ENCODE measurements at places on chromosomes 7 and 10.

- DNase-seq: peak; percentile 12
Observed at GRCh38 chr10:76640806-76641205, 996.8 kb downstream of the KCNMA1 start.

DNA sequence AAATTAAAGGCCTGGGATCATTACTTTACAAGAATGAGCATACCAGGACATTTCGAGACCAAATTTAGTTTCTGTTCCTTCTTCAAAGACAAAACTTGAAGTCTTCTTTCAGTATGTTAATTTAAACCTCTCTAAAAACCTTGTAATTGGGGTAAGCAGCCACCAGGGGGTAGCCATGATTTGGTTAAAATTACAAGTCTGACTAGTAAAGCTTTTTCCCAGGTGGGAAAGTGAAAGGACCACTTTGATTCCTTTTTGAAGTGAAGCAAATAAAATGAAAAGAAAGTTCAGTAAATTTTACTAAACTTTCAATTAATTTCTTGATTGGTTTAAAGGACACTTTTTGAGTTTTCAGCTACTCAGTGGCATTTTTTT lies 294.3 kb downstream of the BBS9 start:
- DNase-seq: peak; percentile 33

- DNase-seq: no peak
Observed at GRCh38 chr10:54282012-54282411, 519.0 kb downstream of the PCDH15 start.

DNA sequence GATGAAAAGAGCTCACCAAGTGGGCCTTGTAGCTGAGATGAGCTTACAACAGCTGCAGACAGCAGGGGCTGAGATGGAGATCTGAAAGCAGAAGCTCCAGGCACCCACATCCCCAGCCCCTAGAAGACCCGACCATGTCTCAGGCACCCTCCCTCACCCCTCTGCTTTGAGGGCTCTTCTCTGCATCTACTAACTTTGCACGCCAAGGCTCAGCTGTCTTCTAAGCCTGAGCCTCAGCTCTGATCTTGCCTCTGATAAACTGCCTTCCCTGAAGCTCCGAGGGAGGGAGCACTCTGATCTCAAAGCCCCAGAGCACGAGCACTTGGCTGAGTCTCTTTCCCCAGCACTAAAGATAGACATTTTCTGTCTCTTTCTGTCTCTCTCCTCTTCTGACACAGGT lies 42.0 kb downstream of the ANXA8 start:
- no peak for DNase-seq

DNA sequence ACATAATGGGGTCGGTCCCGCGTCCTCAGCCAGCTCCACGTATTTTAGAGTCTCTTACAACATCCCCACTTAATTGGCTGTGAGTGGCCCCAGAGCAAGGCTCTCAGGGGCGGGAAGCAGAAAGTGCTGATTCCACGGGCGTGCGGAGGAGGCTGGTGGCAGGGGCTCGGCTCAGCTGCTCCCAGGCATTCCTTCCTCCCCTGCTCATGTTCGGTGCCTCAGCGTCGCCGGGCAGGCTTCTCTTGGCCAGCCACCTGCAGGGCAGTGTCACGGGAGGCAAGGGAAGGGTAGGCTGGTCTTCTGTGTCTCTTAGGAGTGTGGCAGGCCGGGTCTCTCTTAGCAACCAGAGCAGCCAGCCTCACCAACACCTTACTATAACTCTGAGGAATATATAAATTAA lies 33.8 kb downstream of the IL15RA start:
- DNase-seq: no peak

GRCh38 chr7:23422909-23423308 lies 47.4 kb downstream of the IGF2BP3 start:
- no peak for DNase-seq

DNA sequence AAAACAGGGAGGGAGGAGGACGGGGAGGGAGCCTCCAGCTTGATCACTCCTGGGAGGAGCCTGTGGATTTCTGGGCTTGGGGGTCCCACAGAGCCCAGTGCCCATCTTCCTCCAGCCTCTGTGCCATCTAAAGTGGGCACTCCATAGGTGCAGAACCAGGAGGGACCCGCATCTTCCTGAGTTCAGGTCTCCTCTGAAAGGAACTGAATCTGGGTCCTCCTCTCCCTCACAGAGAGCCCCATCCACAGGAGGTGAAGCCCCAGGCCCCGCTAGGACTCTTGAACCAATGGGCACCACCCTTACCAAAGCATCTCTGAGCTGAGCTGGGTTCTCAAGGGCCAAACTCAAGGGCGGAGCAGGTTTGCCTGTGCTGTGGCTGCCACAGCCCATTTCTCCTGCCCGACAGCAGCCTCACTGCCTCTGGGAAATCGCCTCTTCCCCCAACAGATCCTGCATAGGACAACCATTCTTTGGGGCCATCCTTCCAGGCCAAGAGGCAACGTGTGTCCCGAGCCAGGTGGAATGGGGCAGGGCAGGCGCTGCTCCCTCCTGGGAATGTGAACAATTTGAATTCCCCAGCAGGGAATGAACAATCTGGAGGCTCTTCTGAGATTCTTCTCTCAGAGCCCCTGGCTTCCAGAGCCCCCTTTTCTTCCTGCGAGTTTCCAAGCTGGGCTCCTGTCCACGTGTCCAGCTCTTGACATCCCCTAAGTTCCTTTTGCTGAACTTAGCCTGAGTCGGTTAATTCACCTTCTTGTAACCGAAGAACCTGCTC lies 411.0 kb upstream of the FOXK1 start:
- no peak for DNase-seq

DNA sequence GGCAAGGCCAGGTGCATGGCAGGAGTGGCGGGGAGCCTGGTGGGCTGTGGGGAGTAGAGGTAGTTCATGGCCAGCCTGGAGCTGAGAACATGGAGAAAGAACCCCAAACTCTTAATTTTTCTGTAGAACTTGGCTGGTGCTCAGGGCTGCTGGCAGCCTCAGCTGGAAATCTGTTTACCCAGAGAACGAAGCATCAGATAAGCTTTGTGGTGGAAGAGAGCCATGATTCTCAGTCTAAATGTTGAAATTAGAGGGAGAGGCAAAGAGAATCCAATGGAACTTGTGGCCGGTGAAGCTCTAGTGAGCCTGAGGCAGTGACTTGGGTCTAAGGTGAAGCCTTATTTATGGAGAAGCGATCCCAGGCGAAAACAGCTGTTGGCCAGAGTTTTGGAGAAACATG lies 126.4 kb downstream of the CCDC3 start:
- DNase-seq: no peak

DNA sequence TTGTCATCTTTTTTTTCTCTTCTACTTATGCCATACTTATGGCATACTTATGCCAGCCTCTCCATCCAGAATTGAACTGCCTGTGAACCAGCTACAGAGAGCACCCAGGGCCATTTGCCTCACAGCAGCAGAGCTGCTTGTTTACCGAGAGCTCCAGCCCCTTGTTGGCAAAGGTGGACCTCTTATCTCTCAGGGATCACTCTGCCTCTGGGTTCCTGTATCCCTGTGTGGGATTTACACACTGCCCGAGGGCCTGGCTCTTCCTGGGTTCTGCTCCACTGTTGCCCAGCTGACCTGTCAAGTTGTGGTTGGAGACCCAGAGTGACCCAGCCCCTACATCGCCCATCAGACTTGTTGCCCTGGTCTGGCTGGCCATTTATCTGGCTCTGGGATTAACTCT lies 22.3 kb downstream of the MRPS33 start:
- no peak for DNase-seq

DNA sequence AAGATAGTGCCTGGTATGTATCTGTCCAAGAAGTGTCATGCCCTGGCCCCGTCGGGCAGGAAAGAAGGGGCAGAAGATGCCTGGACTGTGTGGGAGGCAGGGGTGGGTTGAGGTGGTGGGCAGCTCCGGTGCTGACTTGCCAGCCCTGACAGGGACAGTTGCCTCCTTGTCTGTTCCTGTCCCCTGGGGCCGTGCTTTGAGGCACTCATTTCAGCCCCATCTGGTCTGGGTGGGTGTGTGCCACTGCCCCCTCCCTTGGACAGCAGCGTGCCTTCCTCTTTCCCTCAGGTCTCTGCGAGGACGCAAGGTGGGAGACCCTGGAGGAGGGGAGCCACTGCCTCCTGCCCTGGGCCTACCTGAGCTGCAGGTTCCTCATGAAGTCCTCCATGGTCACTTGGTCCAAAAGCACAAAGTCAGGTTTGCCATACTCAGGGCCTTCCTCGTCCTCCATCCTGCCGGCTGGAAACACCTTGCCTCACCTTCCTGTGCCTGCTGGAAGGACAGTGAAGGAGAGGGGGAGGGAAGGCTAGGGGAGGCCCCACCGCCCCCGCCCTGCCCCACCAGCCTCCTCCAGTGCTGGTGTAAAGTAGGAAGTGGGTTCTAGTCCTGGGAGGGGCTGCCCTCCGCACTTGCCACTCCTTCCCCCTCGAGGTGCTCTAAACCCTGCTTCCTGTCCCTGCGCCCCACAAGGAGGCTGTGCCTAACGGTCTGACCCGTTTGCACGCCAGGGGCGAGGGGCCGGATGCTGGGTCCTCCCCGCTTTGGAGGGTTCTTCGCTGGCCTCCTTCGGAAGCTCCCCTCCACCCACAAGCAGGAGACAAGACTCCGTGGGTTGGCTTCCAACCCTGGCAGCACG lies at the start of gene MYO1G:
Gene MYO1G, minus strand, starts transcription at position 505 of the 856 bp plus-strand sequence. Its CDS starts 54 bp downstream, at position 451.
- no peak for DNase-seq

GRCh38 chr7:117427258-117427701 lies at the start of gene ASZ1:
Gene ASZ1, minus strand, starts transcription at chr7:117427493. Its CDS starts 33 bp downstream, at chr7:117427460.
- no peak for DNase-seq

DNA sequence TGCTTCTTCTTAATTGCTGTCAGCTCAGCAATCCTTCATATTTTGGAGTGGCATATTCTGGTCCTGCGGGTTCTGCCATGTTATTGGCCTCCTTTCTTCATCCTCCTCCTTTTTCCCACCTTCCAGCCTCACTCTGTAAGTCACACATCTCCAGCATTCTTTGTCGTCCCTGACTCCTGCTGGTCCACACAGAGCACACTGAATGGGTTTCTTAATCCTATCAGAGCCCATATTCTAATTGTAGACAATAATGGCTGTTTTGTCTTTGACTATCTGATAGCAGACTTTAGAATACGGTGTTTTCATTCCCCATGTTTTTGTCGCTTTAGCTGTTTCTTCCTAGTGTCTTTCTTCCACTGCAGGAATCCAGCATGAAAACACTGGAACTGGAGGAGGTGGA lies 389.6 kb downstream of the REEP3 start:
- DNase-seq: no peak

DNA sequence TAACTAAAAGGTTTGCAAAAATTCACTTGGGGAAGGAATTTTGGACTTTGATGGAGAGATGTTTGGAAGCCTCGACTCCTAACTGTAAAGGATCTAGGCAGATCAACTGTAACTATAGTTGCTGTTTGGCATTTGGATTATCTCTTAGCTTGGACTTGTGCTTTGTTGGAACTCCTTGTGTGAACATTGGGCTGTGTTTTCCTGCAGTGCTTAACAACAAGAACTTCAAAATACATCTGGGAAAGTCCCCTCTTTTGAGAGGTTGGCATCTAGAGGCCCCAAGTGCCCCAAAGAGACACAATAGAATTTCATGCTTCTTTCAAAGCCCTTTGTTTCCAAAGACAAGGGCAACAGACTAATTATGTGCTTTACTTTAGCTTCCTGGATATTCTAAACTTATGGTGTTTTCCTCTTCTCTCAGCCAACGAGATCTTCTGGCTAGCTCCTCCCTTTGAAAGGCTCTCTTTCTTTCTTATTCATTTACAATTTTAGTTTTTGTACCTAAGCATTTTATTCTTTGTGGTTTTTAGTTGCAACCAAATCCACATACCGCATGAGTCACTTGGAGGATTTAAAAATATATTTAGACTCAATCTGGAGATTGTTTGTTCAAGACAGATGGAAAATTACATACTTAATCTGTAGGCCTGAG lies 11.6 kb downstream of the ABCA13 start:
- DNase-seq: no peak

- no peak for DNase-seq
Observed at GRCh38 chr10:95444792-95445191, 116.4 kb downstream of the SORBS1 start.

DNA sequence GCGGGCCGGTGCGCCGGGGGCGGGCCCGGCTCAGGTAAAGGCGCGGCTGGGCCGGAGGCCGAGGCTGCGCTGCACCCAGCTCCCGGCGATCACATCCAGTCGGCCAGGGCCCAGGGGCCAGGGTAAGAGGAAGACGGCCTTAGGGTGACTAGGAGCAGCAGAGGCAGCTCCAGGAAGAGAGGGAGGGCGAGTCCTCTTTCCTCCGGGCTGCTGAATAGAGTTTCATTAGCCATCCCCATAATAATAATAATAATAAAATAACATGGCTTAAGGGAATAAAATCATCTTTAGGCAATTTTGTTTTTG lies 44.8 kb upstream of the CDK1 start:
- no peak for DNase-seq

GRCh38 chr7:27125986-27126394 lies 4.6 kb downstream of the HOXA4 start:
- DNase-seq: no peak

DNA sequence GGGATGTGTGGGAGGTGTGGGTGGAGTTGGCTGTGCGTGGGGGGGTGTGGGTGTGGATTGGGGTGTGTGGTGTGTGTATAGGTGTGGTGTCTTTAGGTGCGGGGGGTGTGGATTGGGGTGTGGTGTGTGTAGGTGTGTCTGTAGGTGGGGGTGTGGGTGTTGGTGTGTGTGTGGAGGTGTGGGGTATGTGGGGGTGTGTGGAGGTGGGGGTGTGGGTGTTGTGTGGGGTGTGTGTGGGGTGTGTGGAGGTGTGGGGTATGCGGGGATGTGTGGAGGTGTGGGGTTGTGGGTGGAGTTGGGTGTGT lies 33.9 kb downstream of the SPDYE17 start:
- DNase-seq: no peak

- DNase-seq: no peak
Observed at GRCh38 chr10:74488907-74489306, 337.5 kb upstream of the KAT6B start.

- no peak for DNase-seq
Observed at GRCh38 chr10:43340619-43341018, 30.8 kb upstream of the FXYD4 start.

- peak; percentile 78 for DNase-seq
Observed at GRCh38 chr10:98444314-98445006, 2.3 kb downstream of the HPS1 start.

- DNase-seq: no peak
Observed at GRCh38 chr7:51031216-51031615, 248.5 kb upstream of the GRB10 start.

- no peak for DNase-seq
Observed at GRCh38 chr10:132963430-132963960, 21.1 kb upstream of the CFAP46 start.

DNA sequence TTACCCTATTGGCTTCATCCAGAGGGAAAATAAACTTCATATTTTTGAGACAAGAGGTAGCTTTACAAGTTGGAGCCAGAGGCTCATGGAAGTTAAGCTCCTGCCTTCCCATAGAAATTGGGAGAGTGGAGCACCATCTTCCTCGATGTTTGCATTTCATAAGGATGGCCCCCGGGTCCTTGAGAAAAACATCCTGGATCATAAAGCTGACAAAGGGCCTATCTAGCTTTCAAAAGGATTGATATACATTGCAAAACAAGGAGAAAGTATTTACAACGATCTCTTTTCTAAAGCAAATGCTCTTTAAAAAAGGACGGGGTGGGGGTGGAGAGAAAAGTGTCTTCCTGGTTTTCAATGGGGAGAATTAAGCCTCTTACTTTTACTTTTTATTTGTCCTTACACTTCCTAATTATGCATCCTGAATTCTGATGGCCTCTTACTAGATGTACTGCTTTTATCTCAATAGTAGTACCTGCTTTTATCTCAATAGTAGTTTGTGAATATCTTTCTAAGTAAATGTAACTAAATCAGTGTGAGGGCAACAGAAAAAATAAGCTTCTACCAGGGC lies 65.6 kb downstream of the PTPRZ1 start:
- DNase-seq: no peak

- no peak for DNase-seq
Observed at GRCh38 chr10:124534231-124534798, 72.7 kb downstream of the LHPP start.

GRCh38 chr7:128887169-128888038 lies 23.1 kb downstream of the KCP start:
- no peak for DNase-seq

GRCh38 chr7:149884016-149884415 lies 10.2 kb downstream of the ATP6V0E2 start:
- DNase-seq: no peak

Data from WERI-Rb-1 (cell line).